ENCODE measurements at places on chromosomes 11 and 22.

DNA sequence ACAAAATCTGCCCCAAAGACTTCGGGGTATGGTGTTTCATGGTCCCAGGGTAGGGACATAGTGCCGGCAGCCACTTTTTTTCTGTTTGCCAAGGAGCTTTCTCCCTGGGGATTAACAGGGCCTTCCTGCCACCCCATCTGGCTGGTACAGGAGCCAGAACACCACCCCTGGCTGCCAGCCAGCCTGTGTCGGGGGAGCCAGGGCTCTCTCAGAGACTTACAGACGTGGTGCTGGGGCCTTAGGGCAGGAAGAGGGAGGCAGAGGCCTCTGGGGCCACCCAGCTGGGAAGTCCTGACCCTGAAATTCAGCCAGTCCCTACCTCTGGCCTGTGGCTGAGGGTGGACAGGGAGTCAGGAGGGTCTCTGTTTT, 52.4 kb upstream of the CDON start:
- DNase-seq = no peak

- DNase-seq = no peak
These were observed 58.4 kb downstream of the PISD start for GRCh38 chr22:31603574-31603973.

DNA sequence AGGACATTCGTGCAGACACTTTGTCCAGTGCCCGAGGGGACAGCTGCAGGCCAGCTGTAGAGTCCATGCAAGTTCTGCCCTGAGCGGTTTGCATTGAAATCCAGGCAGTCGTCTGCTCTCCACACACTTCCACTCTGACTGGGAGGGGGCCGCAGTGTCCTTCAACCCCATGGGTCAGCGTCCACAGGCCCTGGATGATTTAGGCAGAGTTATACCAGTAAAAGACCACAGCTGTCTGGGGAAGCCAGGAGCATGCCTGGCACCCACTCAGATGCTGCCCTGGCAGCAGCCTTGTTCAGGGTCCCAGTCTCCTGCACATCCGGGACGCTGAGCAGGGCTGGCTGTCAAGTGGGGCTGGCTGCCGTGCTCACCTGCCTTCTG, 26.5 kb downstream of the KRTAP5-5 start:
- DNase-seq = no peak

DNA sequence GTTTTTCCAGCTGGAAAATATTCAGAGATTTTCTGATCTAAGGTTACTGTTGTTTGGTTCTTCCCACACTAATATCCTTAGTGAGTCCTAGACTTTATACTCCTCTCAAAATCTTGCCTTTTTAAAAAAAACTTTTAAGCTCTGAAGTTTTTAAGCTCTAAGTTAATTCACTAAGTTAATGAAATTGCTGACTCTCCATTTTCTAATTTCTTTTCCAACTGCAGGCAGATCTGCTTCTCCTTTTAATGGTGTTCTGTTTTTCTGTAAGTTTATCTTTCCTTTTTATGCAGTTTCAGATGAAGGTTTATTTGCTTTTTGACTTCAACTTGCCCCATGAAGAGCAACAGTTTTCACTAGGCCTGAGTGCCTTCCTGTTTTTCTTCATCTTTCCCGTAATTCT, 125.8 kb upstream of the ARHGAP42 start:
- DNase-seq = no peak

- no peak for DNase-seq
These were observed 2.4 kb upstream of the LGALS12 start for GRCh38 chr11:63503492-63503891.

GRCh38 chr11:78905756-78906155, 331.1 kb upstream of the NARS2 start:
- DNase-seq = no peak
